ENCODE measurements at places on chromosomes 3 and 15. TPM values are rescaled to one million over a fixed set of nuclear protein-coding genes. Genes with fewer than 3 reads are reported as not detected.

GRCh38 chr15:87628311-87628710 is 628.2 kb downstream of the NTRK3 start:
- no peak for DNase-seq

DNA sequence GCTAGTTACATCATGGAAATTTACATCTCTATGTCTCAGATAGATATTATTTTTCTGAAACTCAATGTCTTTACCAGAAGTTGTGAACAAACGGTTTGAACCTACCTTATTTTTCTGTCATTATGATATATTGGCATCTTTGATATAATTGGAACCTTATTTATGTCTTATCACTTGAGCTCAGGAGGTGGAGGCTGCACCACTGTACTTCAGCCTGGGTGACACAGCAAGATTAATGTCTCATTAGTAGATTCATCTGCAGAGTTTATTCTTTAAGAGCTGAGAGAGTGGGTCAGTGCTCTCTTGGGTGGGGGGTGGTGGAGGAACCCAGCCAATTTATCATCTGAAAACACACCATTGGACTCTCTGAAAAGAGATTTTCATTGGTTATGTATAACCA is 21.4 kb downstream of the SCG3 start:
- no peak for DNase-seq

ESYT3 gene
- not detected for total RNA-seq

DNA sequence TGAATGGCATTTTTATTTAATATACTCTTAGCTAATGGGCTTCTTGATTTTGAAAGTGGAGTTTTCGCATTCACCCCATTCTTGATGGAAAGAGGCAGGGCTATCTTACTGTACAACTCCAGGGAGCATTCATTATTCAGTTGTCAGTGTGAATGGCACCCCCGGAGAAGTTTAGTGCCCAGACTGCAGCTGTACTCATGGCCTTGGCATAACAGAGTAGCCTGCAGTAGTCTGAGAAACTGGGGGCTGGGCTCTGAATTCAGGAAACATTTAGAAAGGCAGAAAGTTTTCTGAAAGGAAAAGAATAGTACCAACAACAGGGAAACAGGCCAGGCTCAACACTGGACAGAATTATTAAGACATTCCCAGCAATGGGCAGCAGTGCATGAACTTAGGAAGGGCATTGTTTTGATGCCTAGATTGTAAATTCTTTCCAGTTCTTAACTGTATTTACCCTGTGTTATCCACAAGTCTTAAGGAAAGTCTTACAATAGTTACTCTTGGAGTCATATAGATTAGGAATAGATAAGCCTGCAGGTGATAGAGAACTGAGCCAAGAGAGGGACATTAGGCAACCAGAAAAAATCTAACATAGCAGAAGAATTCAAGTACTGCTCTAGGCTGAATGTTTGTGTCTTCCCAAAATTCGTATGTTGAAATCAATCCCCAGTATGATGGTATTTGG is 44.4 kb downstream of the TIPARP start:
- no peak for DNase-seq

CHST14 gene
- total RNA-seq = 14.7 TPM

SHC4 gene
- total RNA-seq = 2.8 TPM

DNA sequence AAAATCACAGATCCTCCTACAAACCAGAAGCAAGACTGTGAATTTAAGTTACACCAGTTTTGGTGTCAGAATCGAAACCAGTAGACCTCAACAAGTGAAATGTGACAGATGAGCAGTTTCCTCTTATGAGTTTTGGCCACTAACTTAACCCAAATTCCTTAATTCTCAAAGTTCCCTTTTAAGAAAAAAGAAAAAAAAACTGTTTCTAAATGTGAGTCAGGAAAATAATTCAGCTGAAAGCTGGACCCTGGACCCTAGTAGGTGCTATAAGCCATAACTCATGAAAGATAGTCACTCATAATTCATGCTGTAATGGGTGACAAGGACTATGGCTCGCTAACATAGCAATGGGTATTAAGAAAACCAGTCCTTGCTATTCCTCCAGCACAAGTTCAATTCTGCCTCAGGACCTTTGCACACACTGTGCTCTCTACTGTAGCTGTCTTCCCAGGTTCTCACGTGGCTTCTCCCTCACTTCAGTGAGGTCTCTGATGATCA is 9.0 kb upstream of the THRB start:
- DNase-seq = no peak

DNA sequence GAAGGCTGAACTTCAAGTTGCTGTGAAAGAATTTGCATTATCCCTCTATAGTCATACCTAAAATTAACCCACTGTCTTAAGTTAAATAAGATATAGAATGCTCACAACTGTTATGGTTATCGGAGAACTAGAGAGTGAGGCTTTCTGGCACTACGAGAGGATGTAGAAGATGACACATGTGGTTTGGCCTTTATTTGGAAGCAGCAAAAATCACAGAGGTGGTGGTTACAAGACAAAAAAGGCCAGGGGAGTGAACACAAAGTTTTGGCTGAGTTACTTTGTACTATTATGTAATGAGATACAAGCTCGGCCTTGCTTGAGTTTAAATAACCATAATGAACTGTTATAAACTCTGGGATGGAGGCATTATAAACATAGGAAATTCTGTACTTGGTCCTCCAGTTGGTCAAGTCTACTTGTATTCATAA is 78.3 kb upstream of the ICE2 start:
- no peak for DNase-seq

GRCh38 chr15:31824024-31824423 is 206.3 kb upstream of the CHRNA7 start:
- DNase-seq = no peak

- DNase-seq = no peak
These were observed 5.4 kb downstream of the STOML1 start for GRCh38 chr15:73986776-73987056.

DAZL gene
- total RNA-seq = not detected

- no peak for DNase-seq
These were observed 20.8 kb downstream of the MUC4 start for GRCh38 chr3:195790901-195791300.

GRCh38 chr3:55484191-55484689 is 2.9 kb downstream of the WNT5A start:
- no peak for DNase-seq

SEMA3G gene
- not detected for total RNA-seq

GRCh38 chr3:69819282-69819681 is 80.0 kb downstream of the MITF start:
- DNase-seq = no peak

- no peak for DNase-seq
These were observed 182.7 kb upstream of the GADL1 start for GRCh38 chr3:31077021-31077601.

DNA sequence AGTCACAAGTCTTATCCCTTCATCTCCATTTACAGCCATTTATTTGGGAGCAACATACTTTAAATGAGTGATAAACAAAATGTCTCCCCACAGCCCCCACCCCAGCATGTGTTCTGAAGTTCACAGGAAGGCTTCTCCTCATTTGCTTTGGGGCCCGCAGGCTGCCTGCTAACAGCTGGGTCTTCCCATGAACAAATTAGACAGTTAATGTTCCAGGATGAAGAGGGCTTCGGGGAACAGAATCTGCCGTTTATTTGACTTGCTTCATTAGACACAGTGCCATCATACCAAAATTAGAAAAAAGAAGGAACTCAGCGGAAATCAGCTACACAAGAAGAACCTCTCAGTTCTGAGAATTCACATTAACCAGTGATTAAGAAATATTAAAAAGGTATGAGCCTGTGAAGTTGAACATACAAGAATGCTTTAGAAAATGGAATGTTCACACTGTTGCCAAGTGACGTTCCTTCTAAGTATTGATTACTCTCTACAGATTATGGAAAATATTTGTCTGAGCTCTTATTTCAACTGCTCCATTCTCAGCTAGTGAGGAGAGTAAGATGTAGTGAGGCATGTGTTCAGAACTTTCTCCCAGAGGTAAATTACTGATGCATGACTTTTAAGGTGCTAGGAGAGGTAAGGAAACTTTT is 107.5 kb upstream of the THBS1 start:
- DNase-seq = no peak

DNA sequence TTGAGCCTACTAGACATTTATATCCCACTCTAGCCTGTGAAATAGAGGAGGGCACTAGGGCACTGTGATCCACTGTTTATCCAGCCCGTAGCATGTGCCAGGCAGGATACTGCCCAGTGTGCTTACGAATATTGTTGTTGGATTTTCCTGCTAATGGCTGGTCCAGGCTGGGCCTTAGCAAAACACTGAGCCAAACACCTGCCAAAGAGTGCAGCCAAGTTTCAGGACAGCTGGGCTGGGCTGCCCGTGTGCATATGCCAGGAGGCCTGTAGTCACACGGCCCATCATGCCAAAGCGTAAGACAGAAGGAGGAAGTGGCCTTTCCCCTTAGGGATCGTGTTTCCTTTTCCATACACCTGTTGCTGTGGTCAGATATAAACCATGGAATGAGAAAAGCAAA is 54.5 kb upstream of the ABHD10 start:
- DNase-seq = no peak

- no peak for DNase-seq
These were observed 140.1 kb downstream of the ADAMTS17 start for GRCh38 chr15:100201376-100202280.

DNA sequence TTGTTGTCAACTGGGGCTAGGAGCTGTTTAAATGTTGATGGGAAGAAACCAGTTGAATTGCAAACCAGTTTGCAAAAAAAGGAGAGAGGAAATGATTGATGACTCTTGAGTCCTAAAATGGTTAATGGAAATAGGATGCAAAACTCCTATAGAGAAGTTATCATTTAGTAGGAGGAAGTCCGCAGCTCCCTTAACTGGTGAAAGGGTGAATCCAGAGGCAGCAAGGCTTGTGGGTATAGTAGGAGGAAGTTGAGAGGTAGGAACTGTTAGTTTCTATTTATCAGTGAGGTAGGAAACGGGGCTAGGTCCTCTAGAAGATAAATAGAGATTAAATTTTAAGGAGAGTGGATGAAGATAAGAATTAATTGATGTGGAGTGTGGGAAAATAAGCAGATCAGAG is 15.4 kb downstream of the IREB2 start:
- DNase-seq = no peak

GRCh38 chr3:136694321-136694720 is 57.9 kb downstream of the STAG1 start:
- no peak for DNase-seq

GRCh38 chr3:45986303-45986982 is 9.2 kb downstream of the FYCO1 start:
- DNase-seq = no peak

GRCh38 chr3:114595522-114596028 is 301.7 kb downstream of the TIGIT start:
- no peak for DNase-seq

KCNMB2 gene
- not detected for total RNA-seq

KCNMB3 gene
- total RNA-seq = 2.1 TPM

GPR62 gene
- not detected for total RNA-seq
